ENCODE measurements at places on chromosomes 2 and 18. TPM values are rescaled to one million over a fixed set of nuclear protein-coding genes. Genes with fewer than 3 reads are reported as not detected.

DNA sequence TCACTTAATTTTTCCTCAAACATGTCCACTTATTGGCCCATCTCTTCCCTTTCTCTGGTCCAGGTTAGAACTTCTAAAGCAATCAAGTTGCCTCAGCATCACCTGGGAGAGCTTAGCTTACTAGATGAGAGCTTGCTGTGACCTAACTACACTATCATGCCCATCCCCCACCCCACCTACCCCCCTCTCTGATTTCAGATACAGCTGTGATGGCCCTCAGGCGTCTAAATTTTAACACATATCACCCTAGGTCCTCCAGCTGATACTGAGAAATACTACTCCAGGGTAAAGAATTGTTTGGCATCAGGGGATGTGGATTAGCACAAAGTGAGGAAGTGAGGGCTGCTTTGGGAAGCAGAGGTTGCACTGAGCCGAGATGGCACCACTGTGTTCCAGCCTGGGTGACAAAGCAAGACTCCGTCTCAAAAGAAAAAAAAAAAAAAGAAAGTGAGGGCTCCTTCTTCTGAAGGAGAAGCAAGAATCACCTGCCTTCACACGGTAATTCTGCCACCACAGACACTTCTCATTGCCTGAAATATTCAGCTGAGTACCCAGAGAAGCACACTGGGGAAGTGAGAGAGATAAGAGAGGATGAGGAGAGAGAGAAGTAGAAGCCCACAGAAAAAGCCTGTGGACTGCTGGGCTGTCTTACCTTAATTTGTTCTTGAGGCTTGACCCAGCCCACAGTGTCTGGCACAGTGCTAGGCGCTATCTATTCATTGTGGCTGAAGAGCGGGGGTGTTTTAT, 263.4 kb downstream of the ASXL3 start:
- no peak overlapping the region for H3K27ac ChIP-seq
- no peaks in the 10 kb centered on the region for H3K27me3 ChIP-seq
- peaks cover 13% of the 10 kb centered on the region for H3K4me1 ChIP-seq

The VWC2L gene
- total RNA-seq = not detected

The RAB6C gene
- not detected for total RNA-seq

The ANKRD62 gene
- not detected for total RNA-seq

DNA sequence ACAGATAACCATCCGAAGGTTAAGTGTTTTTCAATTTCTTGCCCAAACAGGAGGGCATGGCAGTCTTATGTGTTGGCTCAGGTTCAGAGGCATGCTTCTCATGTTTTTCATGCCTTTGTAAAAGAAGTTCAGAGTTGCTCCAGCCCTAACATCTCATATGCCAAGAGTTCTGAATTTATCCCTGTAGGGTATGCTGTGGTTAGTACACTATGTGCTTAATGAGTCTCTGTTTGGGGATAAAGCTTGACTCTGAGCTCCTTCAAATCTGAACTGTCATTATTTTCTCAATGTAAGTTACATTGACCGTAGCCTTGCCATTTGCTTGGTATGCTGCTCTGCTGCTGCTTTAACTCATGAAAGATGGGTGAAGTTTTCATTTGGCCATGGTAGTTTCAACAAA, 67.9 kb upstream of the PNPT1 start:
- H3K27ac ChIP-seq = peak overlapping the region; percentile 46
- no peaks in the 10 kb centered on the region for H3K4me1 ChIP-seq
- H3K36me3 ChIP-seq = no peaks in the 10 kb centered on the region
- no peak for DNase-seq
- H3K4me3 ChIP-seq = no peak overlapping the region
- no peaks in the 10 kb centered on the region for H3K27me3 ChIP-seq

The AGXT gene
- not detected for total RNA-seq

DNA sequence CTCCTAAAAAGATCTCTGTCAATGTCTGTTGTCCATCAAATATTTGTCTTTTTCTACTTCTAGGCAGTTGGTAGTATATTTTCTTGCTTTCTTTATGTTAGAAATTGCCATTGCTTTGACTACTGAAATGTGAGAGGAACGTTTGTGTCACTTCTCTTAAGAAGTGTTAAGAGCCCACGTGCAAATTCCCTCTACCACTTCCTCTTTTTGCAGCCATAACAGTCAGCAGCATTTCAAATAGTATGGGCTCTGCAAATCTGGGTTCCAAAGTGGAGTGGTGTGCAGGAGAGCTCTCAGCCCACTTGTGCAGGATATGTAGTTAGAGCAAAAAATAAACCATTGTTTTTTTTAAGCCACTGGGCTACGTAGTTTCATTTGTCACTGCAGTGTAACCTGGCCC, 314.0 kb downstream of the MEIS1 start:
- H3K27ac ChIP-seq = no peak overlapping the region
- H3K27me3 ChIP-seq = no peaks in the 10 kb centered on the region
- H3K4me1 ChIP-seq = peaks cover 28% of the 10 kb centered on the region
- DNase-seq = no peak

- no peaks in the 10 kb centered on the region for H3K4me1 ChIP-seq
- no peak overlapping the region for H3K4me3 ChIP-seq
- no peak overlapping the region for H3K27ac ChIP-seq
- no peak for DNase-seq
- H3K36me3 ChIP-seq = no peaks in the 10 kb centered on the region
- no peaks in the 10 kb centered on the region for H3K27me3 ChIP-seq
These were observed 1608.3 kb upstream of the ZEB2 start for GRCh38 chr2:146128216-146128615.

The VIL1 gene
- total RNA-seq = not detected

GRCh38 chr2:24182507-24182906, 7.7 kb downstream of the FAM228A start:
- H3K27me3 ChIP-seq = no peaks in the 10 kb centered on the region
- H3K27ac ChIP-seq = no peak overlapping the region
- DNase-seq = no peak
- H3K4me3 ChIP-seq = no peak overlapping the region
- no peaks in the 10 kb centered on the region for H3K4me1 ChIP-seq

The SULT1C2 gene
- total RNA-seq = 235 TPM

The ACVR1 gene
- total RNA-seq = 4.1 TPM

DNA sequence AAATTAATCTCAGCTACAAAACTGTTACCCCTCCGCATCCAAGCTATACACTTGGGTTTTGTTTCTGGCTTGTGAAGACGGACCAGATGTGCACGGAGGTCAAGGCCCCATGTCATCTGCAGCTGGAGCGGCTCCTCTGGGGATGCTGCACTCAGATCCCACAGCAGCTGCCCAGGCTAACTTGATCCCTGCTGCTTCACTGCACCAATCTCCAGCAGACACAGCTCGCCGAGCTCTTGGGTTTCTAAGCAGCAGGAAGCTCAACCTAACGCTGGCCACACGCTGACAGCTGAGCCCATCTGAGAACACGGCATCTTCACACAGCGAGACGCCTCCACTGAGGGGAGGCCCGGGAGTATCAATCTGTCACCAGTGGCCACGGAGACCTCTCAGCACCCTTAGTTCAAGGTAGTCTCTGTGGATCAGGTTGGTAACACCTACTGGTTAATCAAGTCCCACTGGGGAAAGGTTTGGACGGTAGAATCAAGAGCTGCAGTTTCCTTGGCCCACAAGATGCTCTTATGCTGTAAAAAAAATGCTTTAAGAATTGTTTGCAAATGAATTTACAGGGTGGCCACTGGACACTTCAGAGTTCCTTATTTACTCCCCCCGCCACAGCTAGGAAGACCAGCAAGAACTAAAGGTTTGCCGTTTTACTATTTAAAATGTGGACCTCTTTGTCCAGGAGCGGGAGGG, 67.5 kb downstream of the EMILIN2 start:
- H3K27me3 ChIP-seq = no peaks in the 10 kb centered on the region
- H3K4me1 ChIP-seq = peaks cover 8% of the 10 kb centered on the region
- no peak overlapping the region for H3K27ac ChIP-seq

DNA sequence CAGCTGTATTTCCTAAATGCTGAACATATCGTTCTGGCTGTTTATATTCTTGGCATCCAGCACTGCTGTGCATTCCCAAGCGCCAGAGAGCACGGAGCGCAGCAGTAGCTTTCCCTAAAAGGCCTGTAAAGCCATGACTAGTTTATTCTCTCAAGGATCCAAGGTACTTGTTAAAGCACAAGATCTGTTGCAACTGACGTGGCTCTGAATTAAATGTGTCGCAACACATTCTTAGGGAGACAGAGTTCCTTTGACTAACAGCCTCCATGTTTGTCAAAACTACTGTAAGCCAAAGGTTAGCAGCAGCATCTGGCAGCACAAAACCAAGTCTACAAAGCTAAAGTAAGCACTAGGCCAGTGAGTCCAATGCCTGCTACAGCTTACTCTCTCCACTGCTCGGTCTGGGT, 188.6 kb upstream of the FN1 start:
- H3K4me1 ChIP-seq = peaks cover 15% of the 10 kb centered on the region
- H3K4me3 ChIP-seq = no peak overlapping the region
- H3K36me3 ChIP-seq = no peaks in the 10 kb centered on the region
- peak overlapping the region; percentile 56 for H3K27ac ChIP-seq
- no peak for DNase-seq

GRCh38 chr2:147297820-147298219, 547.0 kb upstream of the ACVR2A start:
- no peaks in the 10 kb centered on the region for H3K27me3 ChIP-seq
- H3K4me3 ChIP-seq = no peak overlapping the region
- H3K4me1 ChIP-seq = no peaks in the 10 kb centered on the region
- DNase-seq = no peak

- no peak overlapping the region for H3K27ac ChIP-seq
- no peak overlapping the region for H3K4me3 ChIP-seq
- H3K27me3 ChIP-seq = no peaks in the 10 kb centered on the region
- H3K4me1 ChIP-seq = peaks cover 21% of the 10 kb centered on the region
These were observed 243.4 kb upstream of the ID2 start for GRCh38 chr2:8438476-8438875.

- H3K27ac ChIP-seq = no peak overlapping the region
- DNase-seq = no peak
- H3K27me3 ChIP-seq = no peaks in the 10 kb centered on the region
- no peak overlapping the region for H3K4me3 ChIP-seq
These were observed 85.0 kb upstream of the FAM237A start for GRCh38 chr2:206557321-206557720.

DNA sequence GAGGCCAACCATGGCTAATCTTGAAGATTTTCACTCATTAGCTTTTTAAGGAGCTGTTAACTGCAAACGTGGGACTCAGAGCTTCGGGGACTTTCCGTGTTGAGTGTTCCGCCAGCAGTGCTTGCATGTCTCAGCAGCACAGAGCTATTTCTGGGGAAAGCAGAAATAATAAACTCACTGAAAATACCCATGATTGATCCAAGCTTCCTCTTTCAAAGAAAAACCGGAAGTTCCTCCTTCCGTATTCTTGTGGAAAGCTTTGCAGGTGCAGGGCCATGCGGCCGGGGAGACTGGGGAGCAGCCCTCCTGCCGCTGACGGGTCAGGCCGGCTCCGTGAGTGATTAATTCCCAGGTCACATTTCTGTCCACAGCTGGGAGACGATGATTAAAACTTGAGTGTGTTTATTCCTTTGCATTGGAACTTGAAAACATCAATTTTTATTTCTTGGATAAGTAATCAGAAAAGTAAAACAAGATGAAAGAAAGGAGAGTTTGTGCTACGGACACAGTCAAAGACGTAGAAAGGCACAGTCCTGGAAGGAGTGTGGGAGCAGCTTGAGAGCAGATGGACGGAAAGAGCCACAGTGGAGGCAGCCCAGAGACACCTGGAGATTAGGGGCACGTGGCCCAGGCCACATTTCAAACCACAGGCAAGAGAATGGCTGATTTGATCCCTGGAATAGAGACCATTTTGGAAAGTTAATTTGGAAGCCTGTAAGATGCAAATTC, 54.2 kb upstream of the CTDP1 start:
- no peaks in the 10 kb centered on the region for H3K36me3 ChIP-seq
- H3K27ac ChIP-seq = no peak overlapping the region
- H3K4me3 ChIP-seq = no peak overlapping the region

DNA sequence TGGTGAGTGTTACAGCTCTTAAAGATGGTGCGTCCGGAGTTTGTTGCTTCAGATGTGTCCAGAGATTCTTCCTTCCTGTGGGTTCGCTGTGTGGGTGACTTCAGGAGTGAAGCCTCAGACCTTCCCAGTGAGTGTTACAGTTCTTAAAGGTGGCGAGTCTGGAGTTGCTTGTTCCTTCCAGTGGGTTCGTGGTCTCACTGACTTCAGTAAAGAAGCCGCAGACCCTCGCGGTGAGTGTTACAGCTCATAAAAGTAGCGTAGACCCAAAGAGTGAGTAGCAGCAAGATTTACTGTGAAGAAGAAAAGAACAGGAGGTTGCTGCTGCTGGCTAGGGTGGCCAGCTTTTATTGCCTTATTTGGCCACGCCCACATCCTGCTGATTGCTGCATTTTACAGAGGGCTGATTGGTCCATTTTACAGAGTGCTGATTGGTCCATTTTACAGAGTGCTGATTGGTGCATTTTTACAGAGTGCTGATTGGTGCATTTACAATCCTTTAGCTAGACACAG, 34.0 kb upstream of the SPTBN1 start:
- H3K4me3 ChIP-seq = no peak overlapping the region
- no peaks in the 10 kb centered on the region for H3K27me3 ChIP-seq
- H3K36me3 ChIP-seq = no peaks in the 10 kb centered on the region

The RAMP1 gene
- 113 TPM for total RNA-seq

- peaks cover 81% of the 10 kb centered on the region for H3K36me3 ChIP-seq
- no peaks in the 10 kb centered on the region for H3K27me3 ChIP-seq
- H3K4me3 ChIP-seq = no peak overlapping the region
- DNase-seq = no peak
- H3K27ac ChIP-seq = no peak overlapping the region
- no peaks in the 10 kb centered on the region for H3K4me1 ChIP-seq
These were observed 65.4 kb downstream of the RIF1 start for GRCh38 chr2:151475071-151475470.

DNA sequence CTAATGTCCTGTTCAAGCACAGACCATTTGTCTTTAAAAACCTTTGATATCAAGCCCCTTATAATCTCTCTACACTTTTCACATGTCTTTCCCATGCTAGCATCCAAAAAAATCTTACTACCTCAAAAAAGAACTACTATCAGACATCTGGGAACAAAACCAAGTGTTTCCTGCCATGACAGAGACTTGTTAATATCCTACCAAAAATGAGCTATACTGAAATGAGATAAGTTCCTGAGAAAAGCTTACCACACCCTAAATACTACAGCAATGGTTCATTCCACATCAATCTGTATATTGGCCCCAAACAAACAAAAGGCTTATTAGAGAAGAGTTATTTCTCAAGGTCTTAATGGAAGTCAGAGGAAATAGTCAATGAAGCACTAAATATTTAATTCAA, 230.1 kb downstream of the DYM start:
- H3K4me1 ChIP-seq = no peaks in the 10 kb centered on the region
- no peaks in the 10 kb centered on the region for H3K27me3 ChIP-seq
- H3K27ac ChIP-seq = no peak overlapping the region
- H3K36me3 ChIP-seq = no peaks in the 10 kb centered on the region
- no peak for DNase-seq

- peak overlapping the region; percentile 63 for H3K4me3 ChIP-seq
- H3K4me1 ChIP-seq = peaks cover 69% of the 10 kb centered on the region
- DNase-seq = no peak
- H3K27me3 ChIP-seq = no peaks in the 10 kb centered on the region
- peak overlapping the region; percentile 92 for H3K27ac ChIP-seq
These were observed 1.8 kb upstream of the NPAS2 start for GRCh38 chr2:100818003-100818605.
